ENCODE measurements at places on chromosomes 5 and 9. TPM values are rescaled to one million over a fixed set of nuclear protein-coding genes. Genes with fewer than 3 reads are reported as not detected.

GRCh38 chr5:66498791-66499207 is 97.4 kb upstream of the MAST4 start:
- peak; percentile 44 for DNase-seq

- DNase-seq = no peak
These were observed 2.0 kb downstream of the S100Z start for GRCh38 chr5:76851728-76852369.

Gene KLHL9
- 33.5 TPM for polyA plus RNA-seq

- DNase-seq = no peak
These were observed 415.2 kb downstream of the DNAH5 start for GRCh38 chr5:13529300-13529699.

Gene PCDHGC4
- polyA plus RNA-seq = 0.48 TPM

Gene WDR38
- not detected for polyA plus RNA-seq

DNA sequence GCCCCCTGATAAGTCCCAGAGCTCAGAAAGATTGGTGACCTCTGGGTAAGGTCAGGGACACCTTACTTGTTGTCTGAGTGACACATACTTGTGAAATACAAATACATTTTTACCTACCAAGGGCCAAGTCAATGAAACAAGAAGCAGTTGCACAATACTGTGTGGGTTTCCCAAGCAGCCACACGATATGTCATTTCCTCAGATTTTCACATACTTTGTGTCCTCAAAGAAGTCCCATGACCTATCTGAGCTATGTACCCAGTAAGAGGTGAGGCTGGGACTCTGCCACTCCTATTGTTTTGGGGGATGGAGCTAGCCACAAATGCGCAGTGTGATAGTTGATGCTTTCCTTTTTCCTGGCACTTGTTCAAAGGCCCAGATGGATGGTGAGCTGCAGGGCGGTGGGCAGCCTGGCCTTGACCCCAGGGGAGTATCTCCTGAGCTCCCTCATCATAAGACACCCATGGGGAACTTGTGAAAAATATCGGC is 4.8 kb upstream of the SLC25A51 start:
- DNase-seq = peak; percentile 30

Gene TAF11L7
- not detected for polyA plus RNA-seq

DNA sequence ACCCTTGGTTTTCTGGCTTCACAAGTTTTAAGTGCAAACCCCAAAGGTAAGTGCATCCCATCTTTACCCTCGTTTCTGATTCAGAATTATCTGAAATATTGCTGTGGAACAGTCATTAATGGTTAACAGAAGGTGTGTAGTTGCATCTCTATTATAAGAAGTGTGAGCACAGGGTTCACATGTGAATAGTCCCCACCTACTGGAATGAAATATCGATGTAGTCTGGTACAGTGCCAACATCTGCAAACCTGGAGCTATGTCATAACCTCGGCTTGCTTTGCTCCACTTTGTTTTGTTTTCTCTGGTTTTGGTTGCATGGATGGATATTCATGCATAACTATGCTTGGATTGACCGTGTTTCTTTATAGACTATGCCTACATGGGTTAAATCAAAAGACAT is 12.6 kb downstream of the HTR4 start:
- no peak for DNase-seq

Data from fibroblast of lung (primary cell).